ENCODE measurements at places on chromosomes 6 and 20. TPM values are rescaled to one million over a fixed set of nuclear protein-coding genes. Genes with fewer than 3 reads are reported as not detected.
A peak's percentile ranks its signal among the peaks of the same experiment; 100 is the strongest.

The CYP39A1 gene
- total RNA-seq, result 8.2 TPM

GRCh38 chr20:25297141-25297905 lies 49.4 kb downstream of the PYGB start:
- H3K4me3 ChIP-seq, result no peak overlapping the region
- peak; percentile 59 for DNase-seq
- no peaks in the 10 kb centered on the region for H3K27me3 ChIP-seq
- peak overlapping the region; percentile 86 for H3K27ac ChIP-seq

DNA sequence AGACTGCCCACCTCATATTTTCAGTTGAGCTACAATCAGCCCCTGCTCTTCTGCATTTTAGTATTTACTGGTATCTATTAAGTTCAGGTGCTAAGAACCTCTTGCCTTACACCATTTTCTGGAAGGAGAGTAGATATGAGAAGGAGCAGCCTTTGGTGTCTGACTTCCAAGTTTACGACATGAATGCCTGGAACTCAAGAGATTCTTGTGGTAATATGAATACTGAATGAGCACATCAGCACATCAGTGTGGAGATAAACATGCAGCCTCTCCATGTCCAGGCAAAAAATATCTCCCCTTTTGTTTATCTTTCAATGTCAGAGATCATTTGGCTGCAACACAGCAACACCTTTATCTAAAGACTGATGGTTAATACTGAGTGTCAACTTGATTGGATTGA lies 65.8 kb upstream of the THEMIS start:
- DNase-seq, result no peak
- H3K36me3 ChIP-seq, result no peaks in the 10 kb centered on the region
- H3K27me3 ChIP-seq, result no peaks in the 10 kb centered on the region
- H3K27ac ChIP-seq, result no peak overlapping the region

DNA sequence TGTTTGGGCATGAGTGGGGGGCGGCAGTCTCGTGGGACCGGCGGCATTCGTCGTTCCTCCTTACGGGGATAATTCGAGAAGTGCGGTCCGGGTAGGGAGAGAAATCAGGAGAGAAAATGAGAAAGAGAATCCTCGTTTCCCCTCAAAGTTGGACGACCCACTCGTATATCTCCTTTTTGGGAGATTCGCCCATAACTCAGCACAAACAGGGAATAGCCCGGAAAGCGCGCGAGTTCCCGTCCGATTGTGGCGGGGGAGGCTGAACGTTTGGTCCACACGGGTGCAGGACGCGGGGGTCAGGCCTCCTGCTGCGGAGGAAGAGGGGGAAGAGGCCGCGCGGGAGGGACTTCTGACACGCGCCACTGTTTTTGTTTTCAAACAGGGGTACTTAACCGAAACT lies 42.4 kb downstream of the POPDC3 start:
- H3K4me3 ChIP-seq, result no peak overlapping the region
- H3K36me3 ChIP-seq, result no peaks in the 10 kb centered on the region
- H3K27ac ChIP-seq, result no peak overlapping the region
- DNase-seq, result no peak
- no peaks in the 10 kb centered on the region for H3K4me1 ChIP-seq

The FARS2 gene
- 9.0 TPM for total RNA-seq

- H3K4me3 ChIP-seq, result no peak overlapping the region
- H3K4me1 ChIP-seq, result no peaks in the 10 kb centered on the region
- no peak overlapping the region for H3K27ac ChIP-seq
- H3K27me3 ChIP-seq, result no peaks in the 10 kb centered on the region
These were observed 460 bp downstream of the PLAGL1 start for GRCh38 chr6:144007478-144008119.

The USP49 gene
- 6.5 TPM for total RNA-seq

DNA sequence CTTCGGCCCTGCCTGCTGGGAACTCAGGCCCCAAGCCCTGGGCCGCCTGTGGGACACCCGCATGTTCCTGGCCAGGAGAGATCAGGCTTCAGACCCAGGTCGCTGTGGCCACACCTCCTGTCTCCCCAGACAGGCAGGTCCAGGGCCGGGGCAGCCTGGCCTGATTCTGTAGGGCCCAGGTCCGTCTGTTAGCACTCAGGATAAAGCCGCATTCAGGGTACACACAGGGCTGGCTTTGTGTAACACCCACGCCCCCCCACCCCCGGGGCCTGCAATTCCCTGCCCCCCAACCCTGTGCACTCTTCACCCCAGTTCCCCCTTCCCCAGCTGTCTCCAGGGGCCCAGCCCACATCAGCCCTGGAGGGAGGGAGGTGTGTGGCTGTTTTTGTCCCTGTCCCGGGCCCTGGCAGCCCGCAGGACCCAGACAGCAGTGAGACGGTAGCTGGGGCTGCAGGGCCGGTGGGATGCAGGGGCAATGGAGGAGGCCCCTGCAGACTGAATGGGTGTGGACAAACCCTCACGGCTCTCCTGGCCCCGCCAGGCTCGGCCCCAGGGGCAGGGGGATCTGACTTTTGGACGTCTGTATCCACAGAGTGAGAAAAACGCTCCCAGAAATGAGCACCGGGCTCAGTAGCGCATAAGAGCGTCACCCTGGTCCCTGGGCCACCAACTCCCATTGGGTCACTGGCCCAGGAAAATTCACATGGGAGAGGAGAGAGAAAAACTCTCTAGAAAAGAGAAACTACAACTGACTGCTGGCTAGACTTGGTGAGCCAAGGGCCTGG lies 42.4 kb upstream of the ZBP1 start:
- no peak for DNase-seq
- no peaks in the 10 kb centered on the region for H3K27me3 ChIP-seq
- peaks cover 11% of the 10 kb centered on the region for H3K4me1 ChIP-seq
- no peak overlapping the region for H3K27ac ChIP-seq
- no peak overlapping the region for H3K4me3 ChIP-seq

GRCh38 chr20:23907579-23907978 lies 28.0 kb upstream of the CST5 start:
- H3K4me1 ChIP-seq, result no peaks in the 10 kb centered on the region
- H3K27ac ChIP-seq, result no peak overlapping the region
- H3K4me3 ChIP-seq, result no peak overlapping the region
- no peaks in the 10 kb centered on the region for H3K36me3 ChIP-seq
- DNase-seq, result no peak

DNA sequence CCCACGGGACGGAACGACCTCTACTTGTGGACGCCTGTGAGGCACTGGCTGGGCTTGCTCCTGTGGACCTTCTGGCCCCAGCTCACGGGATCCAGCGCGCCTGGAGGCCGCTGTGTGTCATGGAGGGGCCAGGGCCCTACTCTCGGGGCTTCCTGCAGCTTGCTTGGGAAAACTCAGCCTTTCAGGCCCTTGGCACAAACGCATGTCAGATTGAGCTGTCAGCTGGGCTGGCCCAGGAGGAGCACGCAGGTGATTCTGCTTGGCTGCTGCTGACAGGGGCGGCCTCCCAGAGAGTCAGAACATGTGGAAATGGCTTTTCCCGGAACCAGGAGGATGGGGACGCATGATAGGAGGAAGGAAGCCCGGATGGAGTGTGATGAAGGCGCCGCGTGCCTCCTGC lies 39.7 kb downstream of the TMEM181 start:
- H3K36me3 ChIP-seq, result peaks cover 18% of the 10 kb centered on the region
- no peaks in the 10 kb centered on the region for H3K27me3 ChIP-seq
- no peak overlapping the region for H3K4me3 ChIP-seq
- no peak for DNase-seq
- H3K4me1 ChIP-seq, result no peaks in the 10 kb centered on the region

GRCh38 chr6:91781946-91782345 lies 1195.1 kb upstream of the MAP3K7 start:
- no peak overlapping the region for H3K4me3 ChIP-seq
- H3K27me3 ChIP-seq, result no peaks in the 10 kb centered on the region
- no peaks in the 10 kb centered on the region for H3K36me3 ChIP-seq

- H3K4me1 ChIP-seq, result no peaks in the 10 kb centered on the region
- no peaks in the 10 kb centered on the region for H3K36me3 ChIP-seq
- H3K27me3 ChIP-seq, result no peaks in the 10 kb centered on the region
- H3K4me3 ChIP-seq, result no peak overlapping the region
- no peak overlapping the region for H3K27ac ChIP-seq
- DNase-seq, result no peak
These were observed 32.7 kb upstream of the ID4 start for GRCh38 chr6:19804205-19805128.

GRCh38 chr20:2626853-2627541 lies 25.4 kb upstream of the NOP56 start:
- H3K4me3 ChIP-seq, result no peak overlapping the region
- H3K27me3 ChIP-seq, result no peaks in the 10 kb centered on the region
- H3K36me3 ChIP-seq, result no peaks in the 10 kb centered on the region
- no peaks in the 10 kb centered on the region for H3K4me1 ChIP-seq

- DNase-seq, result no peak
- no peaks in the 10 kb centered on the region for H3K27me3 ChIP-seq
- H3K4me3 ChIP-seq, result no peak overlapping the region
- H3K27ac ChIP-seq, result no peak overlapping the region
- no peaks in the 10 kb centered on the region for H3K4me1 ChIP-seq
These were observed 152.8 kb upstream of the AFDN start for GRCh38 chr6:167673946-167674345.

GRCh38 chr6:14211562-14211942 lies 94.0 kb downstream of the CD83 start:
- H3K27me3 ChIP-seq, result no peaks in the 10 kb centered on the region
- peaks cover 17% of the 10 kb centered on the region for H3K4me1 ChIP-seq
- no peak overlapping the region for H3K27ac ChIP-seq
- DNase-seq, result no peak
- H3K36me3 ChIP-seq, result no peaks in the 10 kb centered on the region
- peak overlapping the region; percentile 60 for H3K4me3 ChIP-seq

The ZNF318 gene
- 61.8 TPM for total RNA-seq

The BRD2 gene
- 221 TPM for total RNA-seq

DNA sequence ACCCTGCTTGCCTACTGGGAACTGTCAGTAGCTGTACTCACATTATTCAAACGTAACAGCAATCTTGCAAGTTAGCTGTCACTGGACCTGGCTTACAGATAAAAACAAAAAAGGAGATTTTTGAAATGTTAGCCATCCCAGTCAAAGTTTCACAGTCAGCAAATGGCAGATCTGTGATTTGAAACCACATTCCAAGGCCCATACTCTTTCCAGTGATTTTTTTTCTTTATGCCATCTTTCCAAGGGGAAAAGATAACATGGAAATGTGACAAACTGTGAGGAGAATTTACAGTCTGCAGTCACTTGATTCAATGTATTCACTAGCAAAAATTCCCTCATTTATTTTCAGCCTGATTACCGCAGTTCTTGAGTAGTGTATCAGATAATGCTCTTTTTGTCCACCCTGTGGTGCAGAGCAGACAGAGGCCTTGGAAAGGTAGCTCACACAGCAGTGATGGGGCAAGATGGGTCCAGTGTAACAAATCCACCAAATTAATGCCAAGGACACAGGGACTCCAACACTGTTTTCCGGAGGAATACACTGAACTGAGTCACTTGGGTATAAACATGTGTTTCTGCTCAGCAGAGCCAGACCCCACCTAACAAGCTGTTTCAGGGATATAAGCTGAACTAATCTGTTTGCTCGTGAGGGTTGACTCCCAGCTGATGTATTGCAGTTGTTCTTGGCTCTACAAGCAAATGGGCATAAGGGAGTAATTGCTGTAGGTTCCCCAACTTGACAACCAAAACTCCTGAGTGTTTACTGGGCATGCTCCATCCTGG lies 49.9 kb upstream of the ADGRF1 start:
- no peak for DNase-seq
- H3K27ac ChIP-seq, result no peak overlapping the region
- no peaks in the 10 kb centered on the region for H3K27me3 ChIP-seq
- H3K36me3 ChIP-seq, result no peaks in the 10 kb centered on the region

DNA sequence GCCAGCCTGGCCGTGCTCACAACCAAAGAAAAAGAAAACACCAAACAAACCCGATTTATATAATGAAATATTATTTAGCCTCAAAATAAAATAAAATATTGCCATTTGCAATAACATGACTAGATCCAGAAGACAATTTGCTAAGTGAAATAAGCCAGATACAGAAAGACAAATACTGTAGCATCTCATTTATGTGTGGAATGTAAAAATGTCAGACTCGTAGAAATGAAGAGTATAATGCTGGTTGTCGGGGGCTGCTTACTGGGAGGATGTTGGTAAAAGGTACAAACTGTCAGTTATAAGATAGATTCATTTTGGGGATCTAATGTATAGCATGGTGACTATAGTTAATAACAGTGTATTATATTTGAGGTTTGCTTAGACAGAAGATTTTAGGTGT lies 269.7 kb downstream of the THBS2 start:
- no peaks in the 10 kb centered on the region for H3K27me3 ChIP-seq
- H3K4me1 ChIP-seq, result no peaks in the 10 kb centered on the region
- H3K4me3 ChIP-seq, result no peak overlapping the region
- DNase-seq, result no peak
- H3K27ac ChIP-seq, result no peak overlapping the region
- no peaks in the 10 kb centered on the region for H3K36me3 ChIP-seq

DNA sequence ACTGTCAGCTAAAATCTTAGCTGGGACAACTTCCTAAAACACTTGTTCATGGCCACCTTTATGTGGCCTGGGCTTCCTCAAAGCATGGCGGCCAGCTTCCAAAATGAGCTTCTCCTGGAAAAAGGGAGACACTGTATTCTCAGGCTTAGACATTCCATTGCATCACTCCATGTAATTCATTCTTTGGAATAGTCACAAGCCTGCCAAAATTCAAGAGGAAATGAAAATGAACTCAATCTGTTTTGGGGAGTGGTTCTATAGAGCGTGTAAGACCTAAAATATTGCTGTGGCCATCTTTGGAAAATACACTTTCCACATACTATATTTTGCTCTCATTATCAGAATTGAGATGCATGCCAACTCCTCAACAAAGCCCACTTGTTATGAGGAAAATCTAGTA lies 687.0 kb downstream of the KIF16B start:
- peaks cover 55% of the 10 kb centered on the region for H3K4me1 ChIP-seq
- H3K36me3 ChIP-seq, result peaks cover 16% of the 10 kb centered on the region
- no peak for DNase-seq
- H3K27me3 ChIP-seq, result no peaks in the 10 kb centered on the region
- no peak overlapping the region for H3K27ac ChIP-seq

DNA sequence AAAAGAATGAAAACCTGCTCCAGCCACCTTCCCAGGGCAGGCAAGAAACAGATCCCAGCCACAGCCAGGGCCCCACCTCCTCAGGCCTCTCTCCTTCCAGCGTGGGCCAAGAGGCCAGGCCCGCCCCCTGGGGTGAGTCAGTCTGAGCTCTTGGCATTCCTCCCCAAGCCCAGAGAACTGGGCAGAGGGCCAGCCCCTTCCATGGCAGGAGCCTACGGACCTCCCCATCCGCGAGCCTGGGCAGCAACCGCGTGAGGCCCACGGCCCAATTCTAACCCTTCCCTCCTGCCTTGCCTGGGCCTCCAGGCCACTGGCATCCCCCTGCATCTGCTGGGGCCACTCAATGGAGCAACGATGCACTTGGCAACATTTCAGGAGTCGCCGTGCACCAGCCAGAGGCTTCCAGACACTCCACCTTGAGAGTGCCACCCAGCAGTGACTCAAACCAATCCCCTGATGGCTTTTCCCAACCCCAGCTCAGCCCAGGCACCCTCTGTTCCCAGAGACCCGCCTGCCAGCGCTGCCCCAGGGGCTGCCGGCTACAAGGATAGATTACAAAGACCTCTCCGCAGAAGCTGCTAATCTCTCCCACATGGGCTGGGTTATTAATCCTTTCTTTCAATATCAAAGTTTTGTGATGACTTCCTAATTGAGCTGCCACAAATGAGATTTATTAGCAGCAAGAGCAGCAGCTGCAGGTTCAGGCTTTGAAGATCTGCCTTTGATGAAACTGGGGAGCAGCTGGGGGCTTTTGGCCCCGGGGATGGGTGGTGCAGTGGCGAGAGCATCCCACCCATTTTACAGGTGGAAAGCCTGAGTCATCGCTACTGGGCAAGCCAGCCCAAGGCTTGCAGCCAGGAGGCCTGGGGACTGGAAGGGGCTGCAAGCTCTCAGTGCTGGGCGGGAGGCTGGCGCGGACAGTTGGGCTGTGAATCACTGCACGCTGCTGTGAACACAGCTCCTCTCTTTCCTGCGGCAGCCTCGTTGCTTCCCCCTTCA lies 85.7 kb downstream of the NFATC2 start:
- DNase-seq, result peak; percentile 92
- H3K36me3 ChIP-seq, result peaks cover 52% of the 10 kb centered on the region
- H3K4me3 ChIP-seq, result peak overlapping the region; percentile 32
- no peaks in the 10 kb centered on the region for H3K27me3 ChIP-seq
- H3K27ac ChIP-seq, result peak overlapping the region; percentile 100

Data from Karpas-422 (cell line).